ENCODE measurements at places on chromosomes 7 and 10.
A peak's percentile ranks its signal among the peaks of the same experiment; 100 is the strongest.

DNA sequence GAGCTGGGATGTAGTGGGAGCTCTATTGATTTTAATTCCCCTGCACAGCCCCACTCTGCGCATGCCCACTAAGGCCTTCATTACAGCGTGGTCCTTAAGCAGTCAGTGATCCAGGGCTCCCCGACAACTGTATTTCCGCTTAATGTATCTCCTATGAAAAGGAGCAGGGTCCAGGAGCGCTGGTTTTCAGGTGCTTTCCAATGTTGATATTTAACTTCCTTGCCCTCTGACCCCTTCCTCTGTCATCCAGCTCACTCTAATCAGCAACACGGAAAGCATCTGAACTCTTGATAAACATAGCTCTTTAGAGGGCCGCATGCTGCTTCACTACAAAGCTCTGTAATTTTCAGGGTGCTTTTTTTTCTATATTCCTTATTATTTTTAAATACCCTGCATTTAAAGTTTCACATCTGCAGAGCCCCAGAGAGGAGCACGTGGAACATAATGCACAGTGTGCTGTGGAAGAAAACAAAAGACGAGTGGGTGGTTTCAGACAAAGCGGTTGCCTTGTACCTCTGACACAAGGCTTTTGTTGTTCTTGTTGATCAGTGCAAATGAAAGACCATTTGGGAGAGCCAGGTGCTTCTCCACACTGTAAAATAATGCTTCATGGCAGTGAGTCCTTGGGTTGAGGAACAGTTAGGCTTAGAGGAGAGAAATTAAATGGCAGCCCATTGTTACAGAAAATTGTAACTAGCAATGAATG is 465.9 kb upstream of the CELF2 start:
- no peak for DNase-seq

- no peak for DNase-seq
These were observed 13.4 kb downstream of the ELMO1 start for GRCh38 chr7:37435156-37435855.

GRCh38 chr7:131691454-131692130 is 135.2 kb upstream of the PODXL start:
- no peak for DNase-seq

- DNase-seq: peak; percentile 23
These were observed at the start of gene HTR7 for GRCh38 chr10:90857635-90858460. HTR7 (minus strand) TSS chr10:90858039; CDS start chr10:90857671, 368 bp downstream.

DNA sequence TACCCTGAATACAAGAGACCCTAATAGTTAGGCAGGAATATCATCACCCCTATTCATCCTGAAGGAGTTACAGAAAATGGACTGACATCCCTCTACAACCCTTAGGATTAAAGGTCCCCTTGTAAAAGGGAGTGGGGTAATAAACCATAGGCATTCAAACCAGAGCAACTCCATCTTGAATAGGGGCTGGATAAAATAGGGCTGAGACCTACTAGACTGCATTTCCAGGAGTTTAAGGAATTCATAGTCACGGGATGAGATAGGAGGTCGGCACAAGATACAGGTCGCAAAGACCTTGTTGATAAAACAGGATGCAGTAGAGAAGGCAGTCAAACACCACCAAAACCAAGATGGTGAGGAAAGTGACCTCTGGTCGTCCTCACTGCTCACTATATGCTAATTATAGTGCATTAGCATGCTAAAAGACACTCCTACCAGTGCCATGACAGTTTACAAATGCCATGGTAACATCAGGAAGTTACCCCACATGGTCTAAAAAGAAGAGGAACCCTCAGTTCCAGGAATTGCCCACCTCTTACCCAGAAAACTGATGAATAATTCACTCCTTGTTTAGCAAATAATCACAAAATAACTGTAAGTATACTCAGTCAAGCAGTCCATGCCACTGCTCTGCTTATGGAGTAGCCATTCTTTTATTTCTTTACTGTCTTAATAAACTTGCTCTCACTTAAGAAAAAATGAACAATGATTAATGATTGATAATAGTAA is 37.2 kb downstream of the CUBN start:
- DNase-seq: no peak

GRCh38 chr7:122764902-122765301 is 62.2 kb upstream of the RNF148 start:
- DNase-seq: no peak

- DNase-seq: no peak
These were observed 131.6 kb upstream of the TMEM72 start for GRCh38 chr10:44779511-44779910.

DNA sequence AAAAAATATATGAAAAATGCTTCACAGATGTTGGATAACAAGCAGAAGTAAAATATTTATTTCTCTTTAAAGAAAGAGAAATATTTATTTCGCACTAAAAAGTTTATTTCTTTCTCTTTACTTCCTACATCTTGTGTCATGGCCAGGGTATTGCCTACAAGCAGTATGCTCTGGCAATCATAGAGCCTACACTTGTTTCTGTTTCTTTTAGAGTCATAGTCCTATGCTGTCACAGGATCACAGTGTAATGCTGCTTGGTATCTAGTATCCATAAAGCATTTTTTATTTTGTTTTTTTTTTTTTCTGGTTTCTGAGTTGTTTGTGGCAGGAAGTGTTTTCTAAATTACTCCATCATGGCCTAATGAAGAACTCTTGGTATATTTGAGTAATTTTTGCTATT is 116.0 kb downstream of the ATRNL1 start:
- no peak for DNase-seq

- no peak for DNase-seq
These were observed 9.3 kb upstream of the UNCX start for GRCh38 chr7:1223196-1223981.

Data from activated T-helper 1 cell treated with anti-CD3 and anti-CD28 coated beads, Interleukin-2, amount 50 U/mL, for 16 hours (primary cell).